Left ventricle myocardium superior (tissue), 1 donor: ENCODE measurements at places on chromosomes 6 and 20. TPM values are rescaled to one million over a fixed set of nuclear protein-coding genes. Genes with fewer than 3 reads are reported as not detected.
A peak's percentile ranks its signal among the peaks of the same experiment; 100 is the strongest.

The ALDH8A1 gene
- 0.20 TPM for total RNA-seq

The FHL5 gene
- total RNA-seq = 6.9 TPM

The PGC gene
- total RNA-seq = not detected

The C20orf173 gene
- not detected for total RNA-seq

The SAMD10 gene
- 6.4 TPM for total RNA-seq

The GSTA3 gene
- not detected for total RNA-seq

The NCOA3 gene
- 23.3 TPM for total RNA-seq

DNA sequence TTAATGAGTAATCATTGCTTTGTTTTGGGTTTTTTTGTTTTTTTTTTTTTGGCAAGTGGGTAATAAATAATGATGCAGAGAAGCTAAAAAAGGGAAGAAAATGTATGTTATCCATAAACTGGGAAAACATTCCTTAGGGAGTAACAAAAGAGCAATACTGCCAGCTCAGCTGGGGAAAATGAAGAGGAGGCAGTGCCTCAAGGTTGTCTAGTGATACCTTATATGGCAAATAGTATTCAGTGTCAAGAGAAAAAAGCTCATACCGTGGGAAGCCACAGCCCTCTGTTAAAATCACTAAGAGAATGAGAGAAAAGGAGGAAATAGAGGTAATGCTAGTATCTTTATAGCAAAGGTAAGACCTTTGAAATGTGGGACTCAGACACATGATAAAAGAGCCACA, 47.1 kb upstream of the SMLR1 start:
- DNase-seq = no peak

DNA sequence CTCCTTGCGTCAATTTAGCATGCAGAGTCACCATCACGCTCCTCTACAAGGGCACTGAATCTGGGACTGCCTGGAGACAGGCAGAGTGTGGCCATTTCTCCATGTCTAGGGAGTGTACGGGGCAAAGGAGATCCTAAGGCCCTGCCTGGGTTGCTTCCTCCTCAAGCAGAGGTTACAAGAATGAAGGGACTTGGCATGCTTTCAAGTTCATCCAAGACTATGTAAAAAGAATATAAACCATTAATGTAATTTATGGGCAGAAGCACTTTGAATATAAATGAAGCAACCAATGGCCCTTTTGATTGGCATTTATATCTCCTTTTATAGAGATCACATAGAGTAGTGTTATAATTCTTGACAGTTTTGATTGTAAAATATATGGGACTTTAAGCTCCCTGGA, 137.5 kb downstream of the BTBD3 start:
- no peak for DNase-seq

GRCh38 chr20:49268600-49269365, 9.1 kb downstream of the ZNFX1 start:
- DNase-seq = no peak

GRCh38 chr6:38146021-38146733, 326.6 kb downstream of the ZFAND3 start:
- no peak for DNase-seq

- no peak for DNase-seq
These were observed 74.7 kb upstream of the RUNX2 start for GRCh38 chr6:45253453-45253852.

DNA sequence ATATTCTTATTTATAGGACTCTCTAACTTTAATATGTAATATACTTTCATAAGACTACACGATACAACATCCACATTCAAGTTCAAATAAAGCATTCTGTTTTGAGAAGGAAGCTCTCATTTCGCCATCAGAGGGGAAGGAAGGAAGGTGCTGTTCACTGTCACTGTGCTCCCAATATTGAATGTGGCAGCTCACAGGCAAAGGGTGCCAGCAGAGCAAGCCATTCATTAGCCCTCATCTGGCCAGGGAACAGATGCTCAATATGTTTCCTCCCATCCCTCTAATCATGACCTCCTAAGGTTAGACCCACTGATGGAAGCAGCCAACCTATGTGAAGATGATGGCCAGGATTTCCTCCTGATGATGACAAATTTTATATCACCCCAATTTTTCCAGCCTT, 154.4 kb downstream of the DST start:
- DNase-seq = no peak

- DNase-seq = no peak
These were observed 87.2 kb downstream of the UBE3D start for GRCh38 chr6:82978362-82978945.

GRCh38 chr20:57287007-57287880, 20.8 kb upstream of the BMP7 start:
- no peak for DNase-seq

DNA sequence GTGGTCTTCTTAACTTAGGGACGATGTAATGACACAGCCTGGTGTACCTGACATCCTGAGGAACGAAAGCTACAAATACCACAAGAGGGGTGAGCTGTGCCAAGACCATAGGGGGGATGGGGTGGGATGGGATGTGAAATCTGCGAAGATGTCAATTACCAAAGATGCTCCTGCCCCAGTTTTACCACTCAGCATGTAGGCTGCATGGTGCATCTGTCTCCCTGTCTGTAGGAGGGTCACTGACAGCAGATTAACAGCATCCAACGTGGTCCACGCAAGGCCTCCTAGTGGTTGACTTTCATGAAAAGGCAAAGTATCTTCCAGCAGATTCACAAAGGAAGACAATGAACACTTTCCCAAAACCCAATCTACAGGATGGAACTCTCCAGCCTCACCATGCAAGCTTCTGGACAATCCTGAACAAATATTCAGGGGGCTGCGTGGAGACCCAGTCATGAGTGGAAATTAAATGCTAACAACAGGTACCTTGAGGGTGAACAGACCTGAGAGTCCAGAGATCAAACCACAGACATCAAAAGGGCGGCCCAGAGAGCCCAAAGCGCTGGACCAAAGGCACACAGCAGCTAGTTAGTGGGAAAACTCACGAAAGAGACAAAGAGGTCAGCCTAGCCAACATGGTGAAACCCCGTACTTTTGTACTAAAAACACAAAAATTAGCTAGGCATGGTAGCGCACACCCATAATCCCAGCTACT, 44.4 kb downstream of the ZMYND8 start:
- peak; percentile 3 for DNase-seq
